ENCODE measurements at places on chromosomes 4 and X.

DNA sequence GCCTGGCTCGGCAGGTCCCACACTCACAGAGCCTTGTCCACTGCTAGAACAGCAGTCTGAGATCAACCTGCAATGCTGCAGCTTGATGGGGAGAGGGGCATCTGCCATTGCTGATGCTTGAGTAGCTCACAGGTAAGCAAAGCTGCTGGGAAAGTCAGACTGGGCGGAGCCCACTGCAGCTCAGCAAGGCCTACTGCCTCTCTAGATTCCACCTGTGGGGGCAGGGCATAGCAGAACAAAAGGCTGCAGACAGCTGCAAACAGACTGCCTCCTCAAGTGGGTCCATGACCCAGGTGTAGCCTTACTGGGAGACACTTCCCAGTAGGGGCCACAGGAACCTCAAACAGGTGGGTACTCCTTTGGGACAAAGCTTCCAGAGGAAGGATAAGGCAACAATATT is 110.6 kb upstream of the ADAMTS3 start:
- no peak for DNase-seq

- no peak for DNase-seq
Measured at GRCh38 chr4:155415662-155416061, 38.9 kb upstream of the MAP9 start.

DNA sequence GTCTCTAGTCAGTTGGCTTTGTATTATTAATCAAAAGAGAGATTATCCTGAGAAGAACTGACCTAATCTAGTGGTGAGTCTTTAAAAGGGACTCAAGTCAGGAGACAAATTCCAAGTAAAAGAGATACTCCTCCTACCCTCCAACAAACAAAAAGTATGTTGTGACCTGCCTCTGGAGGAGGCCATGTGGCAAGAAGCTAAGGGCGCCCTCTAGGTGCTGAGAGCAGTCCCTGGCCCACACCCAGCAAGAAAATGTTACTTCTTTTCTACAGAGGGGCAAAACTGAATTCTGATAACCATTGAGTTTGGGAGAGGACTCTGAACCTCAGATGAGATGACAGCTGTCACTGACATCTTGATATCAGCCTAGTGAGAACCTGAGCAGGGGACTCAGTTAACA is 953.6 kb upstream of the AGA start:
- DNase-seq = no peak

GRCh38 chr4:144579411-144580030 is 66.4 kb upstream of the HHIP start:
- no peak for DNase-seq

- no peak for DNase-seq
Measured at GRCh38 chr4:48296365-48296764, 26.7 kb upstream of the TEC start.

- no peak for DNase-seq
Measured at GRCh38 chrX:22060415-22061280, 28.5 kb downstream of the PHEX start.

DNA sequence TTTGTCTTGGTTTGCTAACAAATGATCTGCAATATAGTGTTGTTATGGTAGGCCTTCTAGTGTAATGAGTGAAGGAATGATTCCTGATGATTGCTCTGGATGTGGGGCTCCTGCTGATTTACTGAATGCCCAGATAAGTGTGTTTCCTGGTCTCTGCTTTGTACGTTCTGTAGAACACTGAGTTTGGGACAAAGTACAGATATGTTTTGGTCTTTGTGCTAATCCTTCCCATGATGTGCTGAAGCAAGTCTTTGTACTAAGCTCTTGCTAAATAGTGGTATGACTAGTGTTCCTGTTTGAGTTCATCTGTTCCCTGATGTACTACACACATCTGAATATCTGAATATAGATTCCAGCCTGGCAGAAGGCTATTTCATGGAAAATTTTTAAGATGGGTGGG is 36.9 kb upstream of the XIAP start:
- no peak for DNase-seq

- no peak for DNase-seq
Measured at GRCh38 chr4:132605551-132605950, 543.5 kb upstream of the PCDH10 start.

- no peak for DNase-seq
Measured at GRCh38 chr4:106063009-106063408, 167.7 kb downstream of the NPNT start.

DNA sequence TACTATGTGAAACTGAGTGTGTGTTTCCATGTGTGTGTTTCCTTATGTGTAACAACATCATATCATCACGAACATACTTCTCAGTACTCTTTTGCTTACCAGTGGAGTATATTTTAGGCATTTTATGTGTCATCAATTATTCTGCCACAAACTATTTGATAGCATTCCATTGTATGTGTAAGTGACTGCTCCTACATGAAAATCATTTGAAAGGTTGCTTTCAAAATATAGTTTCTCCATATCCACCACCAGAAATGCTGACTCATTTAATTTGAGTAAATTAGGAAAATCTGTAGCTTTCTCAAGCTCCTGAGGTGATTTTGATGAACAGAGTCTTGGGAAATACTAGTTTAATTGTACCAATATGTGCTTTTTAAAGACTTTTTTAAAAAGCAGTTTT is 376.2 kb downstream of the PCDH18 start:
- no peak for DNase-seq
